ENCODE measurements at places on chromosomes 7 and 10. TPM values are rescaled to one million over a fixed set of nuclear protein-coding genes. Genes with fewer than 3 reads are reported as not detected.

Gene TM9SF3
- 84.5 TPM for total RNA-seq

Gene HOXA13
- not detected for total RNA-seq

Gene MYOZ1
- not detected for total RNA-seq

Gene IGF2BP3
- total RNA-seq: 2.7 TPM

Gene HOXA2
- not detected for total RNA-seq

Gene MBL2
- total RNA-seq: not detected

Gene LIPN
- not detected for total RNA-seq

Gene PNLIPRP2
- total RNA-seq: not detected

Gene GPR146
- total RNA-seq: 2.5 TPM

GRCh38 chr7:55366461-55367070 lies 1.4 kb downstream of the LANCL2 start:
- DNase-seq: peak; percentile 79

DNA sequence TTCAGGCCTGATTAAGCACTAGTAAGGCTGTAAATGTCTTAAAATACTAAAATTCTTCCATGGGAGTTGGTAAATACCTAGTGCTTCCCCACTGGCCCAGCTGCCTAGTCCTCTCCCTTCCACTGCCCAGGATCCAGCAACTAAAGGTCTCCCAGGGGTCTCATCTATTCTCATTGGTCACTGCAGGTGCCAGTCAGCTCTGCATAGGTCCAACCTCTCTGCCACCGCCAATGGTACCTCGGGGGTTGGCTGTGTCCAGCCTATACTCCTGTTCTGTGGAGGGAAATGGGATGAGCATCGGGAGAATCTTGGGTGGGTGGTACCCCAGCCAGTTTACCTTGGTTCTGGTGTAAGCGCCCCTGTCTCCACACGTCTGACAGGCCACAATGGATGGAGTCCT lies 6.1 kb upstream of the CREB5 start:
- no peak for DNase-seq

GRCh38 chr7:7971308-7972040 lies 2.9 kb downstream of the GLCCI1 start:
- peak; percentile 57 for DNase-seq

DNA sequence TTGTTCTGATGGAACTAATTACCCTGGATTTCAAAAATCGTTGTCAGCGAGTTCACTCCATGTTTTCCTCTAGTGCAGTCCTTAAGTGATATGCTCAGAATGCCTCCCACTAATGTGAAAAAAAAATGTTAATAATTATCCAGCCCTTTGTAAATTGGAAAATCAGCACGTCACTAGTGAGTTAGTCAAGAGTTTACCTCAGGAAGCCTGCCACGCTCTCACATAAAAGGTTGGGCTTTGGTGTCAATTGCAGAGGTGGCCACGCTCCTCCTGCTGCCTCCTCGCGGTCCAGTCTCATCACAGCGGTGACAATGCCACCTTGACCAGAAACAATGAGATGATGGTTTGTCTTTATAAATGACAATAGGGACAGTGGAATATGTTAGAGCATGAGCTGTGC lies 22.5 kb downstream of the UPP1 start:
- DNase-seq: peak; percentile 48

- DNase-seq: no peak
These were observed 50.0 kb downstream of the FIGNL1 start for GRCh38 chr7:50400114-50400513.

DNA sequence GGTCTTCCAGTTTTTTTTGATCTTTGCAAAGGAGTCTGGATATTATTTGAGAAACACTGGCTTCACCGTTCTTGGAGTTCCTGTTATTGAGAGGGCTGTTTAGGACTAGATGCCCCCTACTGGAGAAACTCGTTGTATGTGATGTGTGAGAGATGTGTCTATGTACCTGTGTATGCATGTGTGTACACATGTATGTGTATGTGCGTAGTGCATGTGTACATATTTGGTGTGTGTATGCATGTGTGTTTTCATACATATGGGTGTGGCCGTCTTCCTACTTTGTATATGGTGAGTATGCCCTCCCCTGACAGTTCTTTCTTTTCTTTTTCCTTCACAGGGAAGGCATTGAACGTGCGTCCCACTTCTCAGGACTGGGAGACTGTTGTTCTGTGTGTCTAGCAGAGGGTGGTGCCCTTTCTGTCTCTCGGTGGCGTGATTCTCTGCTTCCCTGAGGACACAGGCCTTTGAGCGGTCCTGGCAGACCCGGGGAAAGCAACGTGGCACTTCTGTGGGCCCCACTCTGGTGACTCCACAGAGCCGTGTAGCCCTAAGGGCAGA lies 3.0 kb upstream of the CALHM3 start:
- peak; percentile 86 for DNase-seq

DNA sequence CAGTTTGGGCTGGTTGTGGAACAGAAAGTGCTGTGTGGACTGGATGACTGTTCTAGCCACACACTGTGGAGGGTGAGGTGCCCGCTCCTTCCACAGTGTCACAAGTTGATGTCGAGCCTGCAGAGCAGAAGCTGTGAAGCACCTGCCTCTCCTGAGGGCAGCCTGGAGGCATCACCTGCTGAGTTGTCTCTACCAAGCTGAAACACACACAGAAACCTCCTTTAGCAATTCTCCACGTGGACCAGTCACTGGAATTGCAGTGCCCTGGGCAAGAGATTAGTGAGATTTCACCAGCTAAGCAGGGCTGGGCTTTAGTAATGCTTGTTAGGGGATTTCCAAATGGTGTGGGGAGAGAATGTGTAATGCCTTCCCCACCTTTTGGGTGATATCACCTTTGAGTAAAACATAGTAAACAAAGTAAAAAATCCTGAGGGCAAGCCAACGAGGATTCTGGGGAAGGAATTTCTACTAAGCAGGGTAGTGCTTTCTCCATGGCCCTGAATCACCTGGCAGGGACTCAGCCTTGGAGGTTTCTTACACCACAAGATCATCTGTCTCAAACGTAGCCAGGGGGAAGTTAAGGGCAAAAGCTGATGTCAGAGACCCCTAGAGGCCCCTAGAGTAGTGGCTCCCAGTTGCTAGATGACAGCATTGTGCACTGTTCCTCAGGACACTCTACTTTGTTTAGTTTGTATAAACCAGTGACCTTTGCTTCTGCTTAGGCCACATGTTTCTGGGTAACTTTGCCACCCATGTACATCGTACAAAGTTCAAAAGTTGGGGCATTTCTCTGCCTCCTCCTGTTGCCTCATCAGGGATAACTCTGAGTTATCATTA lies 233.1 kb upstream of the IGFBP3 start:
- DNase-seq: no peak

Measured in activated CD4-positive, alpha-beta T cell treated with anti-CD3 and anti-CD28 coated beads, Interleukin-2, amount 10 ng/mL, durations not matched to agents 24 days and 14 days (primary cell).